ENCODE measurements at places on chromosomes 7 and 10.

- DNase-seq: no peak
These were observed 679.2 kb downstream of the SDK1 start for GRCh38 chr7:3980300-3980643.

- no peak for DNase-seq
These were observed 30.6 kb upstream of the HNRNPH3 start for GRCh38 chr10:68301301-68301700.

DNA sequence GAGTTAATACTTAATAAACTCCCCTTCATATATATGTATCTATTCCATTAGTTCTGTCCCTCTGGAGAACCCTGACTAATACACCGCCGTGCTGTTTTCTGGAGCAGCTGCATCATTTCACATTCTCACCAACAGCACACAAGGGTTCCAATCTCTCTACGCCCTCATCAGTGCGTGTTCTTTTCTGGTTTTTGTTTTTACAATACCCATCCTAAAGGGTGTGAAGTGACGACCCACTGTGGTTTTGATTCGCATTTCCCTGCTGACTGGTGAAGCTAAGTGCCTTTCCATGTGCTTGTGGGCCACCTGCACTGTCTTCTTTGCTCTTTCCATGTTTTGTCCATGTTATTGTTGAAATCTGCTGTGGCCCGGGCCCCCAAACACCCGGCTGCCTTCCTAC lies 11.0 kb upstream of the INSIG1 start:
- DNase-seq: no peak

DNA sequence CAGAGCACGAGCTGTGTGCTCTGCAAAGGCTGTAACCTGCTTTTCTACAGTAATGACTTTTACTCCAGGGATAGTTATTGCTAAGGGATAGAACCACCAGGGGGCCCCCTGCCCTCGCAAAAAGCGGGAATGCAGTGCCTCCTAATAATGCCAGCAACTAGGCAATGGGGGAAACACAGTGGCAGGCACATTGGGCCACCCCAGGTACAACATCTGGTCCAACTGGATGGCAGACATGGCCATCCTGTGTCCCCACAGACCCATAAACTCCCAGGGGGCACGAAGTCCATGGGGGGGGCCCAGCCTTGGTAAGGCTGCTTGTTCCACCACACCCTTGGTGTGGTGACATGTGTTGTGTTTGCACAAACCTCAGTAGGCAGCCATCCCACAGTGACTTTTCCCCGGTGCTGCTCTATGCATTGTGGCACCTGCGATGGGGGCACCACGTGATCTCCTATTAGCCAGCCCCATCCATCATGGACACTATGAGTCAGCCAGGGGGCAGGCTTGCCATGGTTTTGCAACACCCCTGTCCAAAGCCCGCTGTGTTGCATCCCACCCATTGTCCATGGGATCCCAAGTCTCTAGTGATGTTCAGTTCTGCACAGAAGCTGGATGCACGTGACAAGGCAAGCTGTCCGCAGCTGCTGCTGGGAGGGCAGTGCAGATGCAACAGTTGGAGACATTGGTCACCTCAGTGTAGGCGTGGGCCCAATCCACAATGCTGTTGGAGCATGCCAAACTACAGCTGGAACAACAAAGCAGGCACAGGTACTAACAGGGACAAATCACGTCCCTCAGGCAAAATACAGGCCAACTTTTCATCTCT lies 84.0 kb downstream of the ANLN start:
- no peak for DNase-seq

DNA sequence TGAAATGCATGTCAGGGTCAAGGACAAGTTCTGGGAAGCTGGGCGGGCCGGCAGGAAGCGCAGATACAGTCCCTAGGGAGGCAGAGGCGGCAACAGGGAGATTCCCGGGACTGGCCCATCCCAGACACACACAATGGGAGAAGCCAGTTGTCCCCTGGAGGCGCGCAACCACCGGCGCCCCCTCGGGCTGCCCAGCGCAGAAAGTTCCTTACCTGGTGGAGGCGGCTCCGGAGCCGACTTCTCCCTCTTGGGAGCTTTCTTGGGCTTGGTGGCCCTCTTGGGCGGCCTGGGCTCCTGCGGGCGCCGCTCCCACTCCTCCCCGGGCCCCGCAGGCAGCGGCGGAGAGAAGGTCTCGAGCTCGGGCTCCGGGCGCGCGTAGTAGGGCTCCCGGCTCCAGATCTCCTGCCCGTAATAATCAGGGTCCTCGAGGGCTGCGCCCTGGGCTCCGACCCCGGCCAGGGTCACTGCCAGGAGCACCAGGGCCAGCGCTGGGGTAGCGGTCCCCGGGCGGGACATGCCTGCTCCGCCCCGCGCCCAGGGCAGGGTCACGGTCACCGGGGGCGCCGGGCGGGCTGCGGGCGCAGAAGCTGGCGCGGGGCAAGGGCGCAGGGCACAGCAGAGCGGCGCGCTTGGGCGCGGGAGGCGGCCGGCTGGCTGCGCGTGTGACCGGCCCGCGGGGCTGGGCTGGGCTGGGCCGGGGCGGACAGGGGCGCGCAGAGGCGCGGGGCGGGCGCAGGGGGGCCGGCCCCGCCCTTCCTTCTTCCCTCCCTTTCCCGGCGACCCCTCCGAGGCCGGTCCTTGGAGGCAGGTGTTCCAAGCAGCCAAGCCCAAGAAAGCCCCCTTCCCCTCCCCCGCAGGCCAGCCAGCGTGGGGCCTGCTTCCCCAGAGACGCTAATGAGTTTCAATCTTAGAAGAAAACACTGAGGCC lies at the start of gene CPXM2:
TSS of gene CPXM2 (minus strand) at position 664 of the 928 bp plus-strand sequence. CDS start at position 516, 148 bp downstream.
- no peak for DNase-seq
